ENCODE measurements at places on chromosomes 5 and 9.

- DNase-seq, result no peak
Observed at GRCh38 chr5:83104021-83104420, 26.7 kb downstream of the XRCC4 start.

DNA sequence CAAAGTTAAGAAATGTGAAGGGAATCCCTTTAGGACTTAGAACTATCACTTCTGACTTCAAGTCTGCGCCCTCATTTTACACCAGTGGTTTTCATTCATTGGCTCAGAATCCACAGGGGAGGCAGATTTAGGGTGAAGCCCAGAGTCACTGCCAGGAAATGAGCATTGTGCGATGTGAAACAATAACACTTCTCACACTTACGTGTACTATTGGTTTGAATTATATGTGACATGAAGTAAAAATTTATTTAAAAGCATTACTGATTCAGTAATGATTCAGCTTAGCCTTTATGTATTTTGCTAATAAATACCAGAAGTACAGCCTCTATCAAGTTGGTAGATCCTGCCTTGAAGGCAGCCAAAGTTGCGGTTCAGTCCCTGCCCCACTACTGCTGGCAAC lies 98.6 kb downstream of the PAM start:
- no peak for DNase-seq

DNA sequence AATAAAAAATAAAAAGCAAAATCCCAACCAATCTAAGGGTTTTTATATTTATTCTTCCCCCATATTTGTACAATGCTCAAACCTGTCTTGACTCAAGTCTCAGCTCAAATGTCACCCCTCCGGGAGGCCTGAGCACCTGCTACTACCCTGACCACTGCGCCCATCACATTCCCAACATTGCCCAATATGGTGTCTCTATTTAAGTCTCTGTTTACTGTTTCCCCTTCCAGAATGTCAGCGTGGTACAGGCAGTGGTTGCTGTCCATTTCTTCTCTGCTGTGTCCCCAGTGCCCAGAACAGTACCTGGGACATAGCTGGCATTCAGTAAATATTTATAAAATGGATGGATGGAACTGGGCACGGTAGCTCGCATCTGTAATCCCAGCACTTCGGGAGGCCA lies 47.3 kb upstream of the PRRC2B start:
- no peak for DNase-seq

DNA sequence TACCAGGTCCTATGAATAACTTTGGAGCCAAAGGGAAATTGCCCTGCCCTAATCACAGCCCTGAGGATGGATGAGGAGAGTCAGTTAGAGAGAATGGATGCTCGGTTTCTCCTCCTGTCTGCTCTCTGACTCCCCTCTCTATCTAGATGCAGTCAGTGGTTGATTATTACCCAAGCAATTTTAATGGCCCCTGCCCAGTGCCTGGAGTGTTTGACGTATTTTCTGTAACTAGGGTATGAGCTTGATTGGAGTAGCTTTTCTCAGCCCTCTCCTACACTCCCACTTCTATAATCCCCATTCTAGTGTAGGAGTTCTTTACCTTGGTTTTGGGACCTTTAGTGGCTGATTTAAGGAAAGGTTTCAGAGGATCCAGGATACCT lies 60.4 kb downstream of the DOCK2 start:
- no peak for DNase-seq

DNA sequence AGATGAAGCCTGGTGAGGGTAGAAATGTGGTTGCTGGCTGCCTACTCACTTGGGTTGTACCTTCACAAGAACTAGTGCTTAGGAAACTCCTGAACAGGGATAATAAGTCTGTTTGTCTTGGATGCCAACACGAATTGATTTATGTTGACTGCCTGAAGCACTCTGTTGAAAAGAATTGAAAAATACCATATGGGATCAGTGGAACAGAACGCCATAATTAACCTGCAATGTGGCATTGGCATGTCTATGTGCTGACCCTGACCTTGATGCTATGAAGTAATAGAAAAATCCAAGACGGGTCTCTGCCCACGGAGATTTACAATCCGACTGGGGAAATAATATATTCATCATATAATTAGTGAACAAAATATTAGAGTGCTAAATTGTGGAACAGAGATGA lies 10.5 kb downstream of the LIX1 start:
- DNase-seq, result no peak

GRCh38 chr9:69193685-69194032 lies 19.6 kb downstream of the TJP2 start:
- DNase-seq, result no peak

DNA sequence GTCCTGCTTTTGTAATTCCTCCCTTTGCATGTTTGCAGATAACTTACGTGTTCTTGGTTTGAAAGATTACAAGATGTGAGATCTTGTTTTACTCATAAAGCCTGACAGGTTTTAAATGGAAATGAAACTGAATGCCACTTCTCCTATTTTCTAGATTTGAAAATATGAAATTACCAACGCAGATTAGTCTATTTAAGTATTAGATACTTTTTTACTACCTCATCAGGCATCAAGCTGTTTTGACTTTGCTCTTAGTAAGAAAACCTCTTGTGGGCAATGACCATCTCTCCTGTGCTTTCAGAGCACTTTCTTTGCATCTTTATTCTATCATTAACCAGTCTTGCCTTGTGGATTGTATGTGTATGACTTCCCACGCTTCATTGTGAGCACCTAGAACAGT lies 3.5 kb downstream of the DMXL1 start:
- no peak for DNase-seq

All from CD4-positive, alpha-beta T cell treated with Interleukin-6 at 100 ng/mL for 8 hours (primary cell).